Colonic mucosa (tissue), 4 donors: ENCODE measurements at places on chromosomes 6 and 20. TPM values are rescaled to one million over a fixed set of nuclear protein-coding genes. Genes with fewer than 3 reads are reported as not detected.

CGA gene
- total RNA-seq, result not detected

DNA sequence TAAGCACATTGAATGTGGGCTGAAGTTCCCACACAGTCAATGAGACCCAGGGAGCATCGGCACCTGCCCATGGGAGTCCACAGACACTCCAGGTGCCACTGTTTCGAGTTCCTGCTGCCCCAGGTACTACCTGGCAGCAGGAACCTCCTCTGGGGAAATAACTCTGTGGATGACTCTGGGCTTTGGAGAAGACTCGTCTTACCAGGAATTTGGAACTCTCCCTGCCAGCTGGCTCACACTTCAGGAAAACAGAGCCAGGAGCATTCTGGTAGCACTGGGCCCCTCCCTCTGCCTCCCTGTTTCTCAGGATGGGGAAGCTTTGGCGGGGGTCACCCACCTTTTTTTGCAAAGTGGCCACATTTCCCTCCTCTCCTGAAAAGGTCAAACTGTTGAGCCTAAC is 69.5 kb upstream of the MC3R start:
- no peak for DNase-seq

- DNase-seq, result no peak
These were observed 37.6 kb downstream of the ANKS1A start for GRCh38 chr6:34926655-34927054.

DNA sequence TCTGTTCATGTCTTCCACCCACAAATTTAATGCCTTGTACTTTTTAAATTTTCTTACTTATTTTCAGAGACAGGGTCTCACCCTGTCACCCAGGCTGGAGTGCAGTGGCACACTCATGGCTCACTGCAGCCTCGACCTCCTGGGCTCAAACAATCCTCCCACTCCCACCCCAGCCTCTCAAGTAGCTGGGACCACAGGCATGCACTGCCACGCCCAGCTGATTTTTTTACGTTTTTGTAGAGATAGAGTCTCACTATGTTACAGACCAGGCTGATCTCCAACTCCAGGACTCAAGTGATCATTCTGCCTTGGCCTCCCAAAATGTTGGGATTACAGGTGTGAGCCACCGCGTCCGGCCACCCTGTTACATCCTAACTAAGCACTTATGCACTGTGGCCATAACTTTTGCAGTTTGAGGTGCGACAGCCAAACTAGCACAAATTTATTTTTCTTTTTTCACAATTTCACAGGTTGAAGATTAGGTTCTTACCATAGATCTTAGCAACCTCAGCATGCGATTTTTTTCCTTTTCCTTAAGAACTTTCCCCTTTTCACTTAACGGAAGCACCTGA is 92.1 kb downstream of the EPB41L2 start:
- no peak for DNase-seq

DNA sequence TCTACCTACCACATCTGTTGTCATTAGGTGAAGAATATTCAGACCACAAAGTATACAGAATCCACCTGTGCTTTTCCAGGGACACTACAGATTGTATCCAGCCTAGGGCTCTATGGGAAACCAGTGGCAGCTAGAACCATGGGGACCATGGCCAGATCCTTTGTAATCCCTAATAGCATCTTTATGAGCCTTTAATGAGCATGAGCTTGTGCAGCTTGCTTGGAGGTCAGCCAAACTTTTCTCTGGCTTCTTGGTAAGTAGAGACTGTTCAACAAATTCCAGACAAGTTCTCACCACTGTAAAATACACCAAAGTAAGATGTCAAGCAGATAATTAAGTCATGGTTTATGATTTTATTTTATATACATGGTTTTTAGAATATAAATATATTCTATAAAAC is 301.6 kb upstream of the ADGRB3 start:
- DNase-seq, result no peak

- DNase-seq, result no peak
These were observed 276.7 kb downstream of the ADGRB3 start for GRCh38 chr6:68911811-68912210.
